ENCODE measurements at places on chromosomes 1 and 21. TPM values are rescaled to one million over a fixed set of nuclear protein-coding genes. Genes with fewer than 3 reads are reported as not detected.

HAO2 gene
- total RNA-seq = not detected

CYP2J2 gene
- total RNA-seq = 0.27 TPM

REG4 gene
- total RNA-seq = not detected

MATN1 gene
- not detected for total RNA-seq

LCE2A gene
- not detected for total RNA-seq

RNU5D-1 gene
- not detected for total RNA-seq

TSNAX gene
- total RNA-seq = 26.4 TPM

NBPF26 gene
- 9.0 TPM for total RNA-seq

FCRL1 gene
- not detected for total RNA-seq

PLA2G5 gene
- total RNA-seq = not detected

PDPN gene
- total RNA-seq = not detected

DNTTIP2 gene
- 55.5 TPM for total RNA-seq

FMO3 gene
- total RNA-seq = not detected

TP73 gene
- total RNA-seq = not detected

MAP3K21 gene
- 0.95 TPM for total RNA-seq

NBPF4 gene
- total RNA-seq = not detected

OR2M3 gene
- not detected for total RNA-seq

RASAL2 gene
- 19.6 TPM for total RNA-seq

TPTE gene
- not detected for total RNA-seq

SF3B4 gene
- 68.7 TPM for total RNA-seq

MPL gene
- 0.18 TPM for total RNA-seq

RLF gene
- 9.4 TPM for total RNA-seq
